Activated T-helper 2 cell treated with anti-CD3 and anti-CD28 coated beads, Interferon-gamma antibody, Interleukin-2, Interleukin-4, amounts not matched to agents 10 μg/mL and 5 μg/mL and 100 μg/mL, durations not matched to agents 14 hours and 24 hours and 36 hours (primary cell): ENCODE measurements at places on chromosomes 13 and 19.
A peak's percentile ranks its signal among the peaks of the same experiment; 100 is the strongest.

DNA sequence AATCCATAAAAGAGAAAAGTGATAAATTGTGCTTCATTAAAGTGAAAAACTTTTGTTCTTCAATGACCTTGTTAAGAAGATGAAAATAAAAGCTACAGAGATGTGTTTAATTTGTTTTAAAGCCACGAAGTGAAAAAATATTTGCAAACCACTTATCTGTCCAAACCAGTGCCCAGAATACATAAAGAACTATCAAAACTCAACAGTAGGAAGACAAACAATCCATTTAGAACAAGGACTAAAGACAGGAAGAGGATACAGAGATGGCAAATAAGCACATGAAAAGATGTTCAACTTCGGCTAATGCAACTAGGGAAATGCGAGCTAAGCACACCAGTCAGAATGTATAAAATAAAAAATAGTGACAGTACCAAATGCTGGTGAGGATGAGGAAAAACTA, 15.0 kb downstream of the GJB6 start:
- no peak for DNase-seq

GRCh38 chr13:22964245-22964966, 216.4 kb upstream of the SGCG start:
- no peak for DNase-seq

DNA sequence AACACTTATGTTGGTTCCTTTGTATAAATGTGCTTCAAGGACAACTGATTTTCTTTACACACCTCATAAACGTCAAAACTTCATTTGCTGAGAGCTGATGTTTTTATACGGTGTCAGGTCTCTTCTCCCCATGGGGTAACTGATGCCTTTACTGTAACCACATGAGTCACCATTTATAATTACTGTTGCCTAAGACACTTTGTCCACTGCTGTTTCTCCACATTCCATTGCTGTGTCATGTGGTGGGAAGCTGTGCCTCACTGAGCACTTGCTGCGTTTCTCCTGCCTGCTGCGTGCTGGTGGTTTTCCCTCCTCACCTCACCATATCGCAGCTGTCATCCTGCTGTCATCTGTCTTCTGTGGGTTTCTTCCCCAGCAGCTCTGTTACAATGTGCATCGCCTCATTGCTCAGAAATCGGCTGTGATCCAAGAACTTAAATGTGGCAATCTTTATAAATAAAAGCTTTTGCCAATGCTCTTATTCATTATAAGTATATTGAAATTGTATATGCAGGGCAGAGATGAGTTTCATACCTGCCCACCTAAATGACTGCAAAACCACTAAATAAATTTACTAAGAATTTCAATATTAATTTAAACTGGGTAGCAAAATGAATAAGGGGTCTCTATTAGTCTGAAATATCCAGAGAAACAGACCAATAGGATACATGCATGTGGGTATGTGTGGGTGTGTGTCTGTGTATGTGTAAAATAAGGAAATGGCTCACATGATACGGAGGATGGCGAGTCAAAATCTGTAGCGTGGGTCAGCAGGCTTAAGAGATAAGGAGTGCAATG, 547.0 kb upstream of the SLITRK5 start:
- no peak for DNase-seq

- DNase-seq: no peak
Measured at GRCh38 chr13:85254641-85255040, 544.6 kb downstream of the SLITRK6 start.

DNA sequence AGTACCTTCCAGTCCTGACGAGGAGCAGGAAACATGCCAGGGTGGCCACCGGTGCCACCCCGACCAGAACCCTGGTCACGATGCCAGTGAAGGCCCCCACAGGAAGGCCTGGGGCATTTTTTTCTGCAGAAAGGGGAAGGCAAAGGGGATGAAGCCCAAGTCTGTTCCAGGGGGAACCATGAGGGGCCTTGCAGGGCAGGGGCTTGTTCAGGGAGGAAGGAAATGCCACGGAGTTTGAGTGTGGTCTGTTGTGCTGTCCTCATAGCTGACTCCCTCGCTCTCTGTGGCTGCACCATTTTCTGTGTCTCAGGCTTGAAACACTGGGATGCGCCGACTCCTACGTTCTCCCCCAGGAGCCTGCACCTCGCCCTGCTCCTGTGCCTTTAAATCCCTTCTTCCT, 27.5 kb upstream of the CEACAM1 start:
- no peak for DNase-seq

DNA sequence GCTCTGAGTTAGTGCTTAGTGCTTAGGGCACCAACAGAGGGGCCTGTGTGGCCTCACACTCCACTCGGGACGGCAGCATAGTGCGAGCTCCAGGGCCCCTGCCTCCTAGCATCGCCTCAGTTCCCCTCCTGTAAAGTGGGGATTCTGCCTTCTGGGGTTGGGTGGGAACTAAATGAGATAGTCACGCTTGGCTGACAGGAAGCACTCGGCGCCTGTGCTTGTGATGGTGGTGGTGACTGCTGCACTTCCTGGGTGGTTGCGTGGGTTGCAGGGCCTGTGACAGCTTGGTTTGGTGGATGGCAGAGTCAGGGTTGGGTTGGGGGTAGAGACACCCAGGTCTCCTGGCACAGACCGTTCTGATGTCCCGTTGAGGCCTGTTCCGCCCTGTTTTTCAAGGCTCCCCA, 7.7 kb downstream of the PLEKHF1 start:
- DNase-seq: peak; percentile 75

GRCh38 chr19:49155820-49156346, 687 bp upstream of the HRC start:
- DNase-seq: no peak

DNA sequence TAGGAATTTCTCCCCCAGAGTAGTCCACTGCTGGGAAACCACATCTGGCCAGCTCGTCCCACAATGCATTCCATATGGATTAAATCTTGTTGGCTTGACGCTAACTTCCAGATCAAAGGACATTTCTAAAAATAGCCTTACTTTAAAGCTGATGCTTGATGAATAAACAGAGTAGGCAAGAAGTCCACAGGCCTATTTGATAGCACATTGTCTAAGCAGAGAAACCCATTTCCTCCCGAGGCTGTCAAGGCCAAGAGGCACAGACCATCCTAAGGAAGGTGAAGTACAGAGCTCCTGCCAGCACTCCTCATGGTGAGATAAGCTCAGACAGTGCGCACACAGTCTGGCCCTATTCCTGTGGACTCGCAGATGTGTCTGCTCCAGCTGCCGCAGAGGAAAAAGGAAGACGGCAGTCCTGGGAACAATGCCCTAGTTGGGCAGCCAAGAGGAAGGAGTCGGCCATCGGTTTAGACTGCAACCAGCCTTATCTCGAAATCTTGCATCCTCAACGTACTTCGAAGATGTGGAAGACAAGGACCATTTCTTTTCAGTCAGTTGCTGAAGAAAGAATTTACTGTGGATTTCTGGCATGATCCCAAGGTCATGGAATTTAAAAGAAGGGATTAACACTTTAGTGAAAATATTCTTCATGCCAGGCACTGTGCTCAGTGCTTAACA, 156.8 kb downstream of the RGCC start:
- no peak for DNase-seq

- no peak for DNase-seq
Measured at GRCh38 chr13:34555988-34556387, 386.1 kb upstream of the NBEA start.

DNA sequence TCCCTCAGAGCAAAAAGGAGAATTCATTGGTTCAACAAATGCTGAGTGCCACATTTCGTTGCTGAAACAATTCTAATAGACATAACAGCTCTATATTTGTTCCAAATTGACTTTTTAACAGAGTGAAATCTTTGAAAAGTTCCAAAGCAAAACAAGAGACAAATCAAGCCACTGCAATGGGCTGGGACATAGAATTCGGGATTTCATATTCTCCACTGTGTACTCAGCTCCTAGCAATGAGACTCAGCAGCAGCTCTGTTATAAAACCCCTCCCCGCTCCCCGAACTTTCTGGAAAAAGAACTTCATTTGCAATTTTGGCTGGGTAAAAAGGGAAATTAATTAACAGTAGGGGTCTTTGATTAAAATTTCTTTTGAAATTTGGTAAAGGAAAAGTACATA, 11.3 kb downstream of the RFX2 start:
- no peak for DNase-seq
